ENCODE measurements at places on chromosomes 5 and 9.

GRCh38 chr9:21672761-21673160 lies 129.7 kb upstream of the MTAP start:
- DNase-seq, result no peak

DNA sequence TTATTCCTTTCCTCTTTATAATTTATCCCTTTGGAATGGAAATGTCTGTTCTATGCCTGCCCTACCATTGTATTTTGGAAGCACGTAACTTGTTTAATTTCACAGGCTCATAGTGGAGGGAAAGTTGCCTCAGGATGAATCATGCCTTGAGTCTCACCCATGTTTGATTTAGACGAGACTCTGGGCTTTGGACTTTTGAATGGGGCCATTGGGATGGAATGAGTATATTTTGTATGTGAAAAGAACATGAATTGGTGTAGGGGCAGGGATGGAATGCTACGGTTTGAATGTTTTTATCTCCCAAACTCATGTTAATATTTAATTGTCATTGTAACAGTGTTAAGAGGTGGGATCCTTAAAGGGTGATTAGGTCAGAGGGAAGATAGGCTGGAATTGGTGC lies 10.3 kb downstream of the FBXW5 start:
- no peak for DNase-seq

DNA sequence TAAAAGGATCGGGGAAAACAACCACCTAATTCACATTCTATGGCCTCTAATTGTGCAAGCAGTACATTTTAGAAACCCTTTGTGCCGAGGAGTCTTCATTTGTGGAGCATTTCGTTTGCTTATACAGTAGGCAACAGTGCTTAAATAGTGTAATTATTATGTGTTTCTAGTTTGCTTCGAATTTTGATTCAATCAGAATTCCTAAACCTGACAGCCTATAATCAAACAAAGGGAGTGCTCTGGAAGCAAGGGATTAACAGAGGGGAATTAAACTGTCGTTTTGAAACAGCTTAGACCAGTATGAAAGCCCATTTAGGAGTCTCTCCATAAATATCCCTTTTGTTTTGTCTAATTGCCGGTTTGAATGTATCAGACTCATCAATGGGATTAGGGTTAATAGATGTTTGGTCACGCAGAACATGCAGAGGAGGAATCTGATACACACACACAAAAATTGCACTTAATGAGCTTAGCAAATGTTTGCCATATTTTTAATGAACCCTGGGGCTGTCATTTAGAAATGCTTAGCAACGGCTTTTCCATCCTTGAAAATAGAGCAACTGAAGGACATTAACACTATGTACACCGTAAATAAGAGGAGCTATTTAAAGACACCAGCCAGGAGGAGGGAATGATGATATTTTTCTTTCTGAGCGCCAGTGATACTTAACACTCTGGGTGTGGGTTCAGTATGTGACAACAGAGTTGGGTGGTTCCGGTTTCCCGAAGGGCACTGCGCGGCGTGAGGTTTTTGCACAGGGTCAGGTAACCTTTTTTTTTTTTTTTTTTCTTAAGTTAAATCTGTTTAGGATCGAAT lies 404.7 kb downstream of the TLE4 start:
- no peak for DNase-seq

GRCh38 chr5:93620487-93621326 lies 37.7 kb downstream of the NR2F1 start:
- no peak for DNase-seq

GRCh38 chr9:124939944-124940343 lies 939 bp downstream of the GOLGA1 start:
- DNase-seq, result no peak

Measured in iPS DF 19.7 (cell line).